ENCODE measurements at places on chromosomes 7 and 10. TPM values are rescaled to one million over a fixed set of nuclear protein-coding genes. Genes with fewer than 3 reads are reported as not detected.

ALOX5 gene
- total RNA-seq: under 0.01 TPM

RASA4B gene
- total RNA-seq: 3.2 TPM

PRSS37 gene
- not detected for total RNA-seq

LDB3 gene
- total RNA-seq: 0.09 TPM

NUDT13 gene
- 1.5 TPM for total RNA-seq

DCLRE1C gene
- total RNA-seq: 4.7 TPM
